Right hindlimb (tissue), 1 donor: ENCODE measurements at places on chromosomes 3 and 15.

DNA sequence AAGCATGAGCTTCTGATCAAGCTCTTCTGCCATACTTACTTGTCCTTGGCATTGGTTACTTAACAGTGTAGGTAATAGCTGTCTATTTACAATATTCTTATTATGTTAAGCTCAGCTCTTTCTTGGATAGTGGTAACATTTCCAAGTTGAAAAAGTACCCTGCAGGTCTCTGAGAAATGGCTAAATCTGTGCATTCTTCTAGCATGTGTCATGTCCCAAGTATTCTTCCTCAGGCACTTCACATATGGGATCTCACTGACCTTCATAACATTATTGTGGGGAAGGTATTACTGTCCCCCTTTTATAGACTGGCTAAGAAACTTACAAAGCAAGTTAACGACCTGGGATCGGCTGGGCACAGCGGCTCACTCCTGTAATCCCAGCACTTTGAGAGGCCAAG lies 236.1 kb downstream of the RORA start:
- DNase-seq = no peak

DNA sequence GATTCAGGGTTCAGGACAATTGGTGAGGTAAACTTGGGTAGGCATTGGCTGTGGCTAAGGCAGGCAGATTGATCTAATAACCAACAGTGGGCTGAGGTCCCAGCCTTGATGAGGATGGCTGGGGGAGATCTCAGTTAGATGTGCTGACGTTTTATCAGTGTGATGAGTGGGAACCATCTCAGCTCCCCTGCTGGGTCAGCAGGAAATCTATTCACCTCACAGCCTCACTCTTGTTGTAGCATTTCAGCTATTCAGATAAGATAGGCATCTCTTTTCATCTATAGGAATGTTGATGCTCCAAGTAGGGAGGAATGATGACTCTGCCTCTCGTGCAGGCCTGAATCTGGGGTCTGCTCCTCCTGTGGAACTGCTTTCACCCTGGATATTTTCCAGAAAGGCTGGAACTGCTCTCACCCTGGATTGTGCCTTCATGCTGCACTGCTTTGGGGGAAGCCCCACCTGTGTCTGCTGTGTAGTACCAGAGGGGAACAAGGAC lies 973.7 kb downstream of the NSUN3 start:
- DNase-seq = no peak

GRCh38 chr3:182766099-182766498 lies 27.2 kb upstream of the ATP11B start:
- DNase-seq = no peak

DNA sequence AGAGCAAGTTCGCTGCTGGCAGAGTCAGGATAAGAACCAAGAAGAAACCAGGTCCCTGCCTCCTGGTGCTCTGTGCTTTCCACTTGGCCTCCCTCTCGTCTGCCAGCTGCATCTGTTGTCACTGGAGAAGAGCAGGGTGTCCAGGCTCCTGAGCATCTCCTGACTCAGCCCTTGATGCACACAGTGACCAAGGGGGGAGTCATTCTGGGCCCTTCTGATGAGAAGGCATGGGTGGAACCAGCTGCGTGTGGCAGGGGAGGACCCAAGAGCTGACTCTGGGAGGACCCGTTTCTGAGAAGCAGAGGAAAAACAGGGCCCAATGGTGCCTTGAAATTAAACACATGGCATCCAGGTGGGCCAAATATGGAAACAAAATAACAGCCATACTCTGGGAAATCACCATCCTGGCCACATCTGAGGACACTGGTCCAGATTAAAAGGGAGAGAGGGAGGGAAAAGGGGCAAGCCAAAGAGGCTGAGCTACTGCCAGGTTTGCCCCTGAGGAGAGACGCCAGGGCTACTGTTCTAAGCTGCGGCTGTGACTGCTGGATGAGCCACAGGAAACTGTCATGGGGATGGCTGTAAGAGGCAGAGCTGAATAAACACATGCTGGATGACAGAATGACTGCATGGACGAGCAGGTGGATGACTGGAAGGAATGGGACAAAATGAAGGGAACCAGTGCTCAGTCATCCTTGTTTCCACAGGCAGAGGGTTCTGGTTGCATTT lies 58.1 kb upstream of the CA12 start:
- no peak for DNase-seq

- DNase-seq = no peak
Measured at GRCh38 chr3:34216711-34217335, 418.4 kb downstream of the PDCD6IP start.
